Fibroblast of skin of left quadriceps (primary cell): ENCODE measurements at places on chromosomes 1 and 21.

DNA sequence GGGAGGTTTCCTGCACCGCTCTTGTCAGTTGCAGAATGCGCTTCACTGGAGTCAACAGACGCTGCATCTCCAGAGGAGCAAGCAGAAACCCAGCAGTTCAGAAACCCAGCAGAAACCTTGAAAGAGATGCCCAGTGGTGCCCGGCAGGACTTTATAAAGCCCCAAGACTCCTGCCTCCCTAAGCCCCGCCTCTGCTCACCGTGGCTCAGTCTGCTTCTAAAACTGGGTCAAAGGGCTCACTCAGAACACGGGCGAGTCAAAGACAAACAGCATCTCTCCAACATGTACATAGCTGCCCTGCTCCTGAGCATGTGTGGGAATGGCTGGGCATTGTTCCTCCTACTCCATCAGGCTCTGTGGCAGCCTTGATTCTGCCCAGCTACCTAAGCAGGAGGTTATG, at the start of gene HMGCS2:
HMGCS2 (minus strand) TSS at position 128 of the 400 bp plus-strand sequence; CDS start at position 67, 61 bp downstream.
- no peak for DNase-seq

DNA sequence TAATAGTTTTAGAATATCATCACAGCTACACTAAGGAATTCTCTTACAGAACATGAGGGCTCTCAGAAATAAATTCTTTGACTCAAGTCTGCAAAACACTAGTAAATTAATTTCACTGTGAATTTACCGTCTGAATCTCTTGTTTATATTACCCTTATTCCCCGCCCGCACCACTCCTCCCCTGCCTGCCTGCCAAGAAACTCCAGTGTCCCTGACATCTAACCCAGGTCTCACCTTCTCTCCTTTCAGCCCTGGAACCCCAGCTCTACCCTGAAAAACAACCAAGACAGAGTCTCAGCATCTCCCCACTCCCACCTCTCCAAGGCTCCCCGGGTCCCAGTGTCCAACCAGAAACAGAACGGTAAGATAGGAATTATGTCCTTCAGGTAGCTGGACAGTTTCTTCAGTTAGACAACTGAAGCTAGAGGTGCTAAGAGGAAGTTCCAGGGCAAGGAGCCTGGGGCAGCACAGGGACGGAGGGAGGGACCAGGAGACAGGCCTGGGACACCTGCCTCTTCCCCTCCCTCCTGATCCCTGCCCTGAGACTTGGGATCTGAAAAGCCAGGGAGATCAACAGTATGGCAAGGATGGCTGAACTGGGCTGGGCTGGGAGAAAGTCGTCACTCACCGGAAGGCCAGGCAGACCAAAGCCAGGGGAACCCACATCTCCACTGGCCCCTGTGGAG, 15.4 kb downstream of the COL16A1 start:
- DNase-seq = no peak

- DNase-seq = no peak
Observed at GRCh38 chr21:45408801-45409261, 3.9 kb downstream of the COL18A1 start.

DNA sequence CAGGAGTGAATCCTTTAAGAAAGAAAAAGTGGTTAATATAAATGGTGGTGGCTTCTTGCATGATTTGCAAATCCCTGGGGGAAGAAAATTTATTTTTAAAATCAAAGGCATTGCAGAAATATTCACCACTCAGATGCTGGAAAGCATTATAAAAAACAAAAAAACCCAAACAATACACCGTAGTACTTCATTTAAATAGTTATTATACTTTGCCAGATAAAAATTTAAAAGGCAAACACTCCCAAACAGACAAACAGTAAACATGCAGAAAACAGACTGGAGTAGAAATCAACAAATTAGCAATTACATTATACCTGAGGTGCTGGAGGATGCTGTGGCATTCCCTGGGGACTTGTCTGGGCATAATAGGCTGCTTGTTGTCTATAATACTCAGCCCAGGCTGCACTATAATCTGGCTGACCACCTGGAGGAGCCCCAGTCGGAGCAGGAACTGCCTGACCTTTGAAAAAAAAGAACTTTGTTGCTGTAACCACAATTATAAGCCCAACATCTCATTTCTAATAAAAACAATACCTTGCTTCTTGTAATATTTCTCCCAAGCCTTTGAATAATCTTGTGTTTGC, 29.9 kb downstream of the FUBP1 start:
- DNase-seq = no peak

DNA sequence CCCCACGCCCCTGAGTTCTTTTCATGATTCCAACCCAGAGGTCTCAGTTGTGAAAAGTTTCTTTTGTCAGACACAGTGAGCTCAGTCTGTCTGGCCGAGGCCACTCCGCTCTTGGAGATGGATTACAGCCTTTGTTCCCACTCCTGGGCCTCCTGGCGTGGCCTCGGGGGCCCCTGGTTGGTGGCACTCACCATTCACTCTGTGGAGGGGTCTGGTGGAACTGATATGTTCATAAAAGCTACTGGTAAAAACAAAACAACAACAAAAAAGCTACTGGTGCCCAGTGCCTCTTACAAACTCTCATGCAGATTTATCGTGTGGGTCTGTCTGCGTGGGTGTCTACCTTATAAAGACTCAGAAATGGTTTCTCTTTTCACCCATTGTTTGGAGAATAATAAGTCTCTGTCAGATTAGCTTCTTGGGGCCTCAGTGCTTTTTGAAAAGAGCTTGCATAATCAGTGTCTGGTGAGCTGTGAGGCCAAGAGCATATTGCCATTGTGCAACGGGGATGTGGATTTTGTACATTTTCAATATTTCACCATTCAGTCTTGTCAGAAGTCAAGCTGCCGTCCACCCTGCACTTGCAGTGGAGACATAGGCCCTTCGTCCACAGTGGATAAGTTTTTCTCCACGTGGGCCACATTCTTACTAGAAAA, 86.7 kb downstream of the GALNT2 start:
- no peak for DNase-seq

- DNase-seq = no peak
Observed at GRCh38 chr1:22344851-22345560, 106.6 kb upstream of the ZBTB40 start.

GRCh38 chr1:52635321-52636089, 2.5 kb downstream of the SHISAL2A start:
- DNase-seq = no peak

DNA sequence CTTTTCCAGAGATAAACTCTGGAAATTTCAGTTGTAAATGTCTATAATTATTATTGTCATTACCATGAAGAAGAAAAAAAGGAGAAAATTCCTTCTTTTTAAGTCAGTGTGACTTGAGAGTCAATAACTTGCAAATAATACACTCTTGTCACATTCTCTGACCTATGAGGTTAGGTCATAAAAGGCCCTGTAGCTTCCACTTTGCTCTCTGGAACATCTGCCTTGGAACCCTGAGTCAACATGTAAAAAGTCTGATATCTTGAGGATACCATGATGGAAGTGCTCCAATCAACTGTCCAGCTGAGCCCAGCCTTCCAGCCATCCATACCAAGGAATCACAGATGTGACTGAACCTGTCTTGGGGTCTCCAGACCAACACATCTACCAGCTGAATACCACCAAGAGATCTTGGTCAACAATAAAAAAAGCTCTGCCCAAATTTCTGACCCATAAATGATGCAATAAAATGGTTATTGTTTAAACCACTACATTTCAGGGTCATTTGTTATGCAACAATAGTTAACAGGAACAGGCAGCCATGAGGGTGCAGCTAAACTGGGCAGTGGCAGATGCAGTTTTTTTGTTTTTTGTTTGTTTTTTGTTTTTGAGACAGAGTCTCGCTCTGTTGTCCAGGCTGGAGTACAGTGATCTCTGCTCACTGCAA, 10.3 kb downstream of the DMRTA2 start:
- no peak for DNase-seq

GRCh38 chr1:44587796-44588460, 86.4 kb downstream of the TMEM53 start:
- DNase-seq = no peak

DNA sequence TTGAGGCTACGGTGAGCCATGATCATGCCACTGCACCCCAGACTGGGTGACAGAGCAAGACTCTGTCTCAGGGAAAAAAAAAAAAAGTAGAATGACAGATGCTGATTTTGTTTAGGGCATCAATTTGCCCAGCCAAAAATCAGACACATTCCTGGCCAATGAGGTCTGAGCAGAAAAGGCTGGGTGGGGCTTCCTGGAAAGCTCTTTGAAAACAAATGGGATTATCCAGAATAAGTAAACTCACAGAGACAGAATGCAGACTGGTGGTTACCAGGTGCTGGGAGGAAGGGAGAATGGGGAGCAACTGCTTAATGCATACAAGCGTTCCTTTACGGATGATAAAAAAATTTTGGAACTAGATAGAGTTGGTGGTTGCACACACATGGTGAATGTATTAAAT, 10.1 kb upstream of the CITED4 start:
- DNase-seq = no peak

DNA sequence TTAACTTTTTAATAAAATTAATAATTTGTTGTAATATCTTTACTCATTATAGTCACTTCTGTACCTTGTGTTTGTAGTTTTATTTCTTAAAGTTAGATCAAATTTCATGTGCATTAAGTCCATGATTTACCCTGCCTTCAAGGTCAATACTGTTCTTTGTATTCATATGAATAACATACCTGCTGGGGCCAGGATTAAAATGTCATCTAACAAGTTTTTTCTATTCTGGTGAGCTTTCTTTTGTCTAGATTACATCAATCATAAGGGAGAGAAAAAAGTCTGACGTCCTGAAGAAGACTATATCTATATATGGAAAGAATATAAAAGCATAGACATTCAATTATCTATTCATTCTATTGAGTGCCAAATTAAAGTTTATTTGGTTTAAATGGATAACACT, 232.6 kb downstream of the COL11A1 start:
- DNase-seq = no peak
